ENCODE measurements at places on chromosomes 16 and 17.

- no peak for DNase-seq
These were observed 6.0 kb downstream of the HSDL1 start for GRCh38 chr16:84138824-84139627.

GRCh38 chr17:28711723-28712031 is at the start of gene PROCA1:
TSS of gene PROCA1 (minus strand) at chr17:28711888. CDS start at chr17:28711660, 228 bp downstream.
- DNase-seq: no peak

- no peak for DNase-seq
These were observed 7.5 kb downstream of the GINS2 start for GRCh38 chr16:85681255-85681654.

GRCh38 chr17:31738996-31739699 is 119.9 kb downstream of the COPRS start:
- DNase-seq: no peak
